ENCODE measurements at places on chromosomes 16 and 17.

GRCh38 chr16:66548068-66548467 lies 1.9 kb downstream of the TK2 start:
- no peak for DNase-seq

- DNase-seq, result no peak
Measured at GRCh38 chr17:7651097-7651664, 455 bp downstream of the ATP1B2 start.

GRCh38 chr16:89118361-89119165 lies 24.9 kb downstream of the ACSF3 start:
- no peak for DNase-seq

DNA sequence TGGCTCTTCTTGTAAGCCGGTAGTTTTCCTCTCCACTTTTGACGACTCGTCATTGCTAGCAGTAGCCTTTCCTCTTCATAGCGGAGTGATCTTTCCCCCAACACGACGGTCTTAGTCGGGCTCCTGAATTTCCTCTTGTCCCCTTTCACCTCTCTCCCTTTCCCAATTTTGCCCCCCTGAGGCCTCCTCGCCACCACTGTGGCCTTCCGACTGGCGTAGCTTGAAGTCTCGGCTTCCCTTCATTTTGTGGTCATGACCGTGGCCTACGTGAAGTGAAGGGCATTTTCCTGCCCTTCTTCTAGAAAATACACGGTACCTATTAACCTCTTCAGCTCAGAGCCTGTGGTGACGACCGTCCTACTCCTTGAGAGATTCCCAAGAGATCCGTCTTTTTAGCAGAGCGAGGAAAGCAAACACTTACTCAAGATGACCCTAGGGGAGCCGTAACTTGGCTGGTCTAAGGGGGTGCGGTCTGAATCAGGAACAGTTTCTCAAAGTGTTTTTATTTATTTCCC lies 787 bp downstream of the PRKAR1A start:
- DNase-seq, result peak; percentile 50

DNA sequence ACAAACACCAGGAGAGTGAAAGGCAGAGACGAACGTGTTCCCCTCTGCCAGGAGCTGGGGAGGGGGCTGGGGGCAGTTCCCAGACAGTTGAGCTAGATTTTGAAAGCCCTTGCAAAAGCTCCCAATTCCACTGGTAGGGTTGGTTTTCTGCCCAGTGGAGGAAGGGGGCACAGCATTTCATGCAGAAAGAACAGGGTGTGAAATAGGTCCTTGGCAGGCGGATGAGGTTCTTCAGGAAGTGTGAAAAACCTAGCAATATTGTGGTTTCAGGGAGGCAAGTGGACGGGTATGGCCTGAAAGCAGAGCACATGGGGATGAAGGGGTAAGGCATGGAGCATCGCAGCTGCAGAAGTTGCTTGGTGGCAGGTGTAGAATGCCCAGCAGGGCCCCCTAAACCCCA lies 248.3 kb downstream of the KATNIP start:
- no peak for DNase-seq

GRCh38 chr17:37283414-37283961 lies 92.3 kb upstream of the C17orf78 start:
- peak; percentile 20 for DNase-seq

- DNase-seq, result no peak
Measured at GRCh38 chr16:76293980-76294379, 16.8 kb downstream of the CNTNAP4 start.

GRCh38 chr17:30332057-30332542 lies 1.8 kb downstream of the TMIGD1 start:
- peak; percentile 62 for DNase-seq

DNA sequence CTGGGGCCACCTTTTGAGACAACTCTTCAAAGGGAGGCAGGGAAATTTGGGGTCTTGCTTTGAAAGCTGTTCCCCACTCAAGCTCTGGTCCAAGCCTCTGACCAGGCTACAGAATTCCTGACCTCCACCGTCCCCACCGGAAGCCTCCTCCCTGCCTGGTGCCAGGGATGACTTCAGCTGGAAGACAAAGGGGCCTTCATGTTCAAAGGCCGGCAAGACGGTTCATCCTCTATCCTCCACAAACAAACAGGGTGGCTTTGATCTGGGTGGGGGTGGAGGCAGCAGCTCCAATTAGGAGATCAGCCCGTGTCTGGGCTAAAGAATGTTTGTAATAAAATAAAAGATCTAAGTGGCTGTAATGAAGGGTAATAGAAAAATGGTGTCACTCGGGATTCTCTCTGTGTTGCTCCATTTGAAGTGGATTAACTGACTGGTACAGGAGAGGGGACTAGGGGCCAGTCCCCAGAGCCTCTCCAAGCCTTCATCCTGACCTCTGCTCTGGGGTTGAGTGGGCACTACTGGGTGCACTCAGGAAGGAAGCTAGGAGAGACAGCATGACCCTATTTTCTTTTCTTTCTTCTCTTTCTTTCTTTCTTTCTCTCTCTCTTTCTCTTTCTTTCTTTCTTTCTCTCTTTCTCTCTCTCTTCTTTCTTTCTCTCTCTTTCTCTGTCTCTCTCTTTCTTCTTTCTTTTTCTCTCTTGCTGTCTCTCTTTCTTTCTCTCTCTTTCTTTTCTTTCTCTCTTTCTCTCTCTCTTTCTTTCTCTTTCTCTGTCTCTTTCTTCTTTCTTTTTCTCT lies 27.5 kb upstream of the NKD1 start:
- DNase-seq, result no peak

DNA sequence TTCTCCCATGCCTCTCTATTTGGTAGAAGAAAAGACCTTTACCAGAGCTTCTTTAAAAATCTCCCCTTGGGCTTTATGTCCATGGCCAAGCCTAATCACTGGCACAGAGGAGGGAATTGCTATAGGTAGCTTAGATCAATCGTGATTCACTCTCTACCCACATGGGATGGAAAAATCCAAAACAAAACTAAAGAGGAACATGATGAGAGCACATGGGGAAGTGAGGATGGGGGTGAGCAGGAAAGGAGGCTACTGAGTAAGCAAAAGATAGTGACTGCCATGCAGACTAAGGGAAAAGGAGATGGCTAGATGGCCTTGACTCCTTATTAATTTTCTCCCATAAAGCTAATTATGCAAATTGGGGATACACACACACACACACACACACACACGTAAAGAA lies 201.2 kb downstream of the HS3ST3A1 start:
- DNase-seq, result no peak

DNA sequence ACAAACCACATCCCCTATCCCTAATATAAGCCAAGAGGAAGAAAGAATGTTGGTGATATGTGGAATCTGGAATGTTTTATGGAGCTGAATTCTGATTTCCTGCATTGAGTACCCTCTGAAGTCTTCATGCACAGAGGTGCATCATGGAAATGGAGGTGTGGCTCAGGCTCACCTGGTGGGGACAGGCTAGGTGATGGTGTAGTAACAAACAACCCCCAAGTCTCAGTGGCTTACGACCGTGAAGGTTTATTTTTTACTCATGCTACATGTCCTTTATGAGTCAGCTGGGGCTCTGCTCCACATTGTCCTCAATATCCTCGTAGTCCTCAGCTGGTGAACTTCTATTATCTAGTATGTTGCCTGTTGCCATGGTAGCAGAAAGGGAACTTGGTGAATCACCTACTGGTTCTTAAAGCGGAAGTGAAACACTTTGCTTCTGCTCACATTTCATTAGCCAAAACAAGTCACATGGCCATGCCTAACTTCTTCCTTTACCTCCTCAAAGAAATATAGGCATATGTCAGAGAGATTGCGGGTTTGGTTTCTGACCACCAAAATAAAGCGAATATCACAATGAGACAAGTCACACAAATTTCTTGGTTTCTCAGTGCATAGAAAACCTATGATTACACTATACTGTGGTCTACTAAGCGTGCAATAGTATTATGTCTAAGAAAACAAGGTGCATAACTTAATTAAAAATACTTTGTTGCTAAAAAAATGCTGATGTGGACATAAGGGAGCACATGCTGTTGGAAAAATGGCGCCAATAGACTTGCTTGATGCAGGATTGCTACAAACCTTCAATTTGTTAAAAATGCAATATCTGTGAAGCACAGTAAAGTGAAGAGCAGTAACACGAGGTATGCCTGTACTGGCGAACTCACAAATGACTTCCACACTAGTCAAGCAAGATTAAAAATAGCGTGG lies at the start of gene PMFBP1:
Gene PMFBP1, minus strand, starts transcription at position 51 of the 930 bp plus-strand sequence. CDS start 947 bp downstream, outside the sequence.
- peak; percentile 83 for DNase-seq

DNA sequence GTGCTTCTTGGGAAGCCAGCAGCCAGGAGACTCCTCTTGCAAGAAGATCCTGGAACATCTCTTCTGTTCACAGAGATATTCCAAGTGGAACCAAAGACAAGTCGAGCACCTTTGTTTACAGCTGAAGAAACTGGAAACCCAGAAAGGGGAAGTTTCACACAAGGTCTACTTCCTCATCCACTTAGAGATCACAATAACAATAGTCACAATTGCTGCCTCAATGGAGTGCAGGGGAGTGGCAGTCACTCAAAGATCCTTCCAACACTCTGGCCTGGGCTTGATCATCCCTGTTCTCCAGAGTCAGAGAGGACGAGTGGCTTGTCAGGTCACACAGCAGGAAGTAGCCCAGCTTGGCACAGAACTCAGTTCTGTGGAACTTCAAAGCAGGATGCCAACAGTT lies 46.9 kb upstream of the SIAH1 start:
- no peak for DNase-seq

DNA sequence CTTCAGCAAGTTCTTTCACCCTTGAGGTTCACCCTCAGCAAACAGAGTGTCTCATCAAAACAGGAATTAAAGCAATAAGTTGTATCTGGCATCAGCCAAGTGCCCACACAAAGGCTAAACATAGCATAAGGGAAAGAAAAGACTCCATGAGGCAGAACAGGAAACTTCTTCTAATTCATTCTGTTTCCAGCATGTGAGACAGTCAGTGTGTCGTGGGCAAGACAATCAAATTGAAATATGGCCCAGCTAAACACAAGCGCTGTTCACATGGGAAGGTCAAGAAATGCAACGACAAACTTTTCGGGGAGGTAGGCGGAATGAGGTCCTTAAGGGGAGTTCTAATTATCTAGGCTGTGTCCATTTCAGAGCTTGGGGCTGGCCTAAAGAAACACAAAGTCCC lies 393.4 kb downstream of the HAPSTR1 start:
- no peak for DNase-seq

DNA sequence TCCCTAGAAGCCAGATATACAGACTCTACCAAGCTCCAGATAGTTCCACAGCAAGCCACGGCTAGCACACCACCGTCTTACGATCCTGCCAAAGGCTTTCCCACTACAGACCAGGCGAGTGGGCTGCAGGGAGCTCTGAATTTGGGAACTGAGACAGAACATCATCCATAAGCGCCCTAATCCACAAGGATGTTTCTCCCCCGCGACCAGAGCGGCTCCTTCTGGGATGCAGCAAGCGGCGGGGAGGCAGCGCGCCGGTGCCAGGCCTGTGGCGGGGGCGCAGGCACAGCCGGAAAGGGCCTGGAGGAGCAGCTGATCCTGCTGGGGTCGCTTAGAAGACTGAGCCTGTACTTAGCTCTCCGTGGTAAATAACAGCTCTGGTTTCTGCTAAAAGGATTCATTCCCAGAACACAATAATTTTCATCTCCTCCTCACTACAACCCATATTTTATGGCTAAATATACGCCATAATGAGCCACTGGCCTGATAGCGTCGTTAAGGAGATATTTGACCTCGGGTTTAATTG lies 16.2 kb upstream of the FOXF1 start:
- no peak for DNase-seq

DNA sequence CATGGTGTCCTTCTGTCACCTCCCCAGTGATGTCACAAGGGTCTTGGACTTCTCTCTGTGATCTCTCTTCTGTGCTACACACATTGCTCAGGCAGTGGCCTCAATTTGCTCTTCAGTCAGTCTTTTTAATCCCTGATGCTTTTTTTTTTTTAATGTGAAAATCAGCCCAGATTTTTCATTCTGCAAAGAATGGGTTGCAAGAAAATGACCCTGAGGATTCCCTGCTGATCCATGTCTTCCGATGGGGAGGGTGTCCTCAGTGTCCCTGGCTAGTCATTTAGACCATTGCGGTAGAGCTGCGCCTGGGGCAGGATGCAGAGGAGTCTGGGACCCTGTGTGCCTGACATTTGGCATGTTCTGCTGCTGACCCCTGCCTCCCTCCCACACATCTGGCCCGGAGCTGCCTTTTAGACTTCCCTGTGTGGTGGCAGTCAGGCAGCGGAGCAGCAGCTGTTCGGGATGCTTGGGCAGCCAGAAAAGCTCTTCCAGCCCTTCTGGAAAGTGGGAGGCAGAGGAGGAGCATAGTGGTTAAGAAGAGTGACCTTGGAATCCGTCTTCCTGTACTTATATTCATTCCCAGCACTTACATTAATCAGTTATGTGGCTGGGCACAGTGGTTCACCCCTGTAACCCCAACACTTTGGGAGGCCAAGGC lies 12.3 kb downstream of the GPT2 start:
- no peak for DNase-seq

DNA sequence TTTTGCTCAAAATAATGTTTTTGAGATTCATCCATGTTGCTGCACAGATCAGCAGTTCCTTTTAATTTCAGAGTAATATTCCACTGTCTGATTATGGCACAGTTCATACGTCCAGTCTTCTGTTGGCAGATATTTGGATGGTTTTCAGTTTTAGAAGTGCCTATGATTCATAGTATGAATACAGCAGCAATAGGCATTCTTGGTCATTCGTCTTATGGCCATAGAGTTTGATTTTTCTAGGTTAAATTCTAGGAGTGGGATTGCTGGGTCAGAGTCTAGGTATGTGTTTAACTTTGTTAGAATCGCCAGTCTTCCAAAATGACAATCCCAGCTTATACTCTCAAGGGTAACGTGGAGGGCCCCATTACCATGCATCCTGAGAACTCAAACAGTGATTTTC lies 11.5 kb upstream of the IL34 start:
- peak; percentile 76 for DNase-seq

DNA sequence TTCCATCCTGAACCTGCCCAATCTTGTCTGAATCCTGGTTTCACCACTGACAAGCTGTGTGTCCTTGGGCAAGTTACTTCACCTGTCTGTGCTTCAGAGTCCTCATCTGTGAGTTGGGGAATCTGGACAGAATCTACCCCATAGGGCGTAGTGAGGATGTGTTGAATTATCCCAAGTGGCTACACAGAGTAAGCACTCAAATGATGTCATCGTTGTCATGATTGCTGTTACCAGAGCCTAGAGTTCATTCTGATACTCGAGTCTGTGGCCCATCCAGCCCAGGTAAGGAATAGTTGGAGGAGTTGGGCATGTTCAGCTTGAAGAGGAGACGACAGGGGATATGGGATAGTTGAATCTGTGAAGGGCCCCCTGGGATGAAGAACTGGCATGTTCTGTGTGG lies 45.9 kb downstream of the MAPT start:
- DNase-seq, result no peak

GRCh38 chr16:89119166-89119621 lies 25.5 kb downstream of the ACSF3 start:
- DNase-seq, result no peak
